Muscle of leg (tissue), 16 donors: ENCODE measurements at places on chromosomes 16 and 17.

- DNase-seq, result no peak
Measured at GRCh38 chr17:42365136-42365535, 23.1 kb downstream of the STAT3 start.

DNA sequence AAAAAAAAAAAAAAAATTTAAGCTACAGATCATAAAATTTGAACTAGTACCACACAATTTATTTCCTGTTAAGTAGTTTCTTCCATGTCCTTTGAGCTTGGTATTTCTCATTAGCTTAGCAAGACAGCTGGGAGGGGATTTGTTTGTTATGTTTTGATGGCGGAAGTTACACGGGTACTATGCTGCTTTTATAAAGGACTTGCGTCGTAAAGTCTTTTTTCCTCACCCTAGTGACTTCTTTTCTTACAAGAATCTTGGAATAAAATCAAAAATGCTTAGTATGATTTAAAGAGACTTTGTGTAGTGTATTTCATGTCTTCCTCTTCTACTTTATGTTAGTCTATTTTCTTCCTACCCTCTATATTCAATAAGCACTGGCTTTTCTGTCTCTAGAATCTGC, 89.1 kb downstream of the NLK start:
- peak; percentile 33 for DNase-seq

DNA sequence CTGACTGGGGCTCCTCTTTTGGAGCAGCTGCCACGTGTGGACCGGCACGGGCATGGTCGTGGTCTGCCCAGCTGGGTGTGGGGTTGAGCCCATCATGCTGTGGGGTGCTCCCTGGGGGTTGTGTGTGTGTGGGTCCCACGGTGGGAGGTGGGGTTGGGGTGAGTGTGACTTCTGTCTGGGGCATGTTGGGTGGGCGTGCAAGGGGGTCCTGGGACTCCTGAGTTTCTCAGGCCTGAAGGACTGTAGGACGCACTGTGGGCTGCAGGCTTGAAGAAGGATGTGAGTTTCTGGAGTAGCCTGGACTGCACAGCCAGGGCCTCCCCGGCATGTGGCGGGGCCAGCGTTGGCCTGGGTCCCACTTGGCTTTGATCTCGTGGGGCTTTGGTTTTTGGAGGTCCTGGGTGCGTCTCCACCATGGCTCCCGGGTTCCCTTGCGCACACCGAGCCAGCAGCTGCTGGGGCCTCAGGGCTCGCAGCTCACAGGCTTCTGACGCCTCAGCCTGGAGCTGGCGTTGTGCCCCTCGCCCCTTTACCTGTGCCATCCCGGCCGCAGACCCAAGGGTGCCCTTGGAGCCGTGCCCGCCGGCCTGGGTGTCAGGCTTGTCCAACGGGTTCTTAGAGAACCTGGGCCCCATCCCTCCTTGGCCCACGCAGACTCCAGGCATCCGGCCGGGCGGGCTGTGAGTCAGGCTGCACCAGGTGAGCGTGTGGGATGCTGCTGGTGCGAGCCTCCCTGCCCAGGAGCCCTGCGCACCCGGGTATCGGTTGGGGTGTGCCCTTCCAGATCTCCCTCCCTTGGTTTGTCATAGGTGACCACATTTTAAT, 34.4 kb upstream of the ZNF750 start:
- no peak for DNase-seq

DNA sequence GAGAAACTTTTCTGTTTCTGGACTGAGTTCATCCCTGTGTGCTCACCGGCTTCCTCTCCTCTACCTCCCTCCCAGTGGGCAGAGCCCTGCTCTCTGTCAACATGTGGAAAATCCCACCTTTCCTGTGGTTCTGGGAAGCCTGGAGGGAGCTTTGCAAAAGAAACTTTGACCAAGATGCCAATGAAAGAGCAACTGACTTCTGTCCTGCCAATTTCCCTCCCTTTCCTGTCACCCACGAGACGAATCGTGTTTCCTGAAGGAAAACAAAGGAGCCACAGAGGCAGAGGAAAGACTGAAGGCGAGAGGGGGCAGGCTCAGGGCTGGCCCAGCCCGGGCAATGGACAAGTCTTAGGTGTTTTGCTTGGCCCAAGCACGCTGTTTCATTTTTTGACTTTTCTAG, 82.8 kb downstream of the PLCG2 start:
- peak; percentile 6 for DNase-seq

GRCh38 chr16:74713325-74713724, 12.7 kb upstream of the MLKL start:
- no peak for DNase-seq

GRCh38 chr16:27818246-27818645, 245.3 kb downstream of the GSG1L start:
- DNase-seq, result no peak

DNA sequence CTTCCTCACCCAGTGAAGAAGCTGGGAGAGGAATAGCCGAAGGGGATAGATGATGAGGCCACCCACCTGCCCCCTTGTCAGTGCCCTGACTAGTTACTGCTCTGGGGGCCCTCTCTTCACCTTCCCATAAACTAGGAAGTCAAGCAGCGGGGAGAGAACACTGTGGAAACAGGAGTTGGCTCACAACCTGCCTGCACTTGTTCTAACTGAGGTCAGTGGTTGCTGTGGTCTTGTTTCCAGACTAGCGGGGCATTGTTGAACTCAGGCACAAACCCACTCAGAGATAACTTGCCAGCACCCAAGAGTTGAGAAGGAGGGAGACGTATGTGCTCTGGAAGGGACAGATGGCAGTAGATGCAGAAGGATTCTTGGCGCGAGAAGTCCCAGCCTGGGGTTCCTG, 48.6 kb upstream of the DDX52 start:
- DNase-seq, result no peak

- no peak for DNase-seq
Measured at GRCh38 chr16:83602761-83603722, 204.7 kb upstream of the HSBP1 start.

DNA sequence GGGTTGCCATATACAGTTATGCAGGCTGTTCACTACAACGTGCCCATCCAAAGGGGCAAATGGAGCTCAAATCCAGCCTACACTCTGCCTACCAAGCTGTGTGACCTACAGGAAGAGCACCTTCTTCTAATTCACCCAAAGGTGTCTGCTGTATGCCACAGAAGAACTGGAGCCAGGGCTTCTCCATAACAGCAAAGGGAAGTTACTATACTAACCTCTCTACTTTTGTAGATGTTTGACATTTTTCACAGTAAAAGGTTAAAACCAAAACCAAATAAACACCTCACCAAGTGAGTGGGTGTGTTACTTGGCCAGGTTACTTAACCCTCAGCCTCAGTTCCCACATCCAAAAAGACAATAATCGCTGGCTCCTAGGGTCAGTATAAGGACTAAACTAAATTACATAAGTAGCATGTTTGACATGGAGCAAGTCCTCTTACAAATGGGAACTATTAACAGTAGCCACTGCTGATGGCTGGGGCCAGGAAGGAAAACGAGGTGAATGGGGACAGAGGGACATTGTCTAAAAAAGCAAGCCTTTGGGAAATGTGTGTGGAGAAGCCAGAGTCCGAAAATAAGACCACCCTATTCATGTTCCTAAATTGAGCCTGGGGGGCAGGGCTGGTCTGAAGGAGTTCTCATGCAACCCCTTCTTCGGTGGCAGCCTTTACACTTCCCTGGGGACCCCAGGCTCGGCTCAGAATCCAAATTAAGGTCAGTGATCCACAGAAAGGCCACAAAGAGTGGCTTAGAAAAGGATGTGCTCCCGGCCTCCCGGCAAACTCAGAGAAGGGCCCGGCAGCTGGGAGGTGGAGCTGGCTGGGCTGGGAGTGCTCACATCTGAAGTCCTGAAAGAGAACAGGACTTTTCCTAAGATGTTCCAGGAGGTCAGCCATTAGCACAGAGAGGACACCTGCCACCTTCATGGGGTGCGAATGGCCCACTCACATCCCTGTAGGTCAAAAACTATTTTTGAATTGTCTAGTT, 13.5 kb downstream of the CUEDC1 start:
- DNase-seq, result peak; percentile 45

DNA sequence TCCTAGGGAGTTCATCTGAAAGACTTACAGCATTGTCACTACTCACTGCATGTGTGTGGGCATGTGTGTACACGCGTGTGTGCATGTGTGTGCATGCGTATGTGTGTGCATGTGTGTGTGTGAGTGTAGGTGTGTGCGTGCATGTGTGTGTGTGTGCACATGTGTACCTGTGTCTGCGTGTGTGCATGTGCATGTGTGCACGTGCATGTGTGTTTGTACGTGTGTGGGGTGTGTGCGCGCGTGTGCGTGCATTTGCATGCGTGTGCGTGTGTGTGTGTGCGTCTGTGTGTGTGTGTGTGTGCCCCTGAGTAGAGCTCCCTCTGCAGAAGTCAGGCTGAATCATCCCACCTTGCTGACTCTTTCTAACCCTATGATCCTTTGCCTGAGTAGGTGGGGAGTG, 114.8 kb upstream of the RBFOX1 start:
- DNase-seq, result no peak

DNA sequence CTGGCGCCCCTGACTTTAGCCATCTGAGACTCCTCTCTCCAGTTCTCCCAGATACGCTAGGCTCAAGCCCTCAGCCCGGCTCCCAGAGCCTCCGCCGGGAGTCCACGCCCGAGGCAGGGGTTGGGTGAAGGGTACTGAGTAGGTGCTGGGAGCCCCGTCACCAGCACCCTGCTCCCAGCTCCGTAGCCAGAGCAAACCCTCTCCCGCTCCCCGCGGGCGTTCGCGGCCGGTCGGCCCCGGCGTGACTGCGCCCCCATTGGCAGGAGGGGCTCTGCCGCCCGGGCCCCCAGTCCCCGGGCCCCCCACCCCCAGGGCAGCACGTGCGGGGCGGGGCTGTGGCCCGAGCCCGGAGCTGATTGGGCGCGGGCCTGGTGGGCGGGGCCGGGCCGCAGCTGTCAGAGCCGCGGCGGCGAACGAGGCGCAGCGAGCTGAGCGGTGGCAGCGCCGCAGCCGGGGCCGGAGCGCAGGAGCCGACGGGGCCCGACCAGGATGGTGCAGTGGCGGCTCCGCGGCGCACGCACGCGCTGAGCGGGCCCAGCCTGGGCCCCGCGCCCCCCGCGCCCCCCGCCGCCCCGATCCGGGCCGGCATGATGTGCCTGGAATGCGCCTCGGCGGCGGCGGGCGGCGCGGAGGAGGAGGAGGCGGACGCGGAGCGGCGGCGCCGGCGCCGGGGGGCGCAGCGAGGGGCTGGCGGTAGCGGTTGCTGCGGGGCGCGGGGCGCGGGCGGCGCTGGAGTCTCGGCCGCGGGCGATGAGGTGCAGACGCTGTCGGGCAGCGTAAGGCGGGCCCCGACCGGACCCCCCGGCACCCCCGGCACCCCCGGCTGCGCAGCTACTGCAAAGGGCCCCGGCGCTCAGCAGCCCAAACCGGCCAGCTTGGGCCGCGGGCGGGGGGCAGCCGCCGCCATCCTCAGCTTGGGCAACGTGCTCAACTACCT, at the start of gene SPNS2:
Gene SPNS2 (plus strand): TSS at position 421 of the 937 bp plus-strand sequence. CDS start 167 bp downstream, at position 588.
- DNase-seq, result peak; percentile 79

- peak; percentile 76 for DNase-seq
Measured at GRCh38 chr17:61551255-61551742, 39.7 kb downstream of the NACA2 start.

DNA sequence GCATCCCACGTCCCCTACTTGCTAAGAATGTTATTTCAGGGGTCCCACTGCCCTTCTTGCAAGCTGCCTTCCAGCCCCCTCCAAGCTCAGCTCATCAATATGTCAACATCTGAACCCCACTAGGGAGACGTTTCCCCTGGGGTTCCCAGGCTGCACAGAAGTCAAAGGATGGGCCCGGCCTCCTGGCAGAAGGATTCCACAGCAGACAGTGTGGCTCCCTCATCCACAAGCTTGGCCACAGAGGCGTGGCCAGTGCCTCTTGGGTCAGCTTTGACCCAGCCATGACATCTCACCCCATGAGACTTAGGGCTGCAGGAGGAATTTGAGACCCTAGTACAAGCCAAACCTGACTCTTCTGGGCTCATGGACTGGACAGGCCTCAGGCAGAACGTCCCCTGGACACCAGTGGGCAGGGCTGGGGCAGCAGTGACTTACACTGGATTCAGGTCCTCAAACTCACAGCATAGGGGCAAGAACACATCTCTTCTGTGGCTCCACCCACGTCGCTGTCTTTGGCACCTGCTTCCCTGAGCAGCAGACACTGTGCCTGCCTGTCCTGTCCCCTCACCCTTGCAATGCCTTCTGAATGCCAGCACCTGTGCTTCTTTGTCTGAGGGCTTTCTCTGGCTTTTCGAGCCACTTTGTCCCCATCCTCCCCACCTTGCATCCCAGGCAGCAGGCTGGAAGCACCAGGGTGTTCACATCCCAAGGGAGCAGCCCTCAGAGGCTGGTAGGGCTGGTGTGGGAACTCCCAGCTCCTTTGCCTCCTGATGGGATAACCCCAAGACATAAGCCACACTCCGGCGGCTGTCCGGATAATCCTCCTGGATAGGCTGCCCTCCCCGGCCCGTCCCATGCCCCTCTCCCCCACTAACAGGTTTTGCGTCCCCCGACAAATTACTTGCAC, 56.0 kb upstream of the ENPP7 start:
- no peak for DNase-seq

DNA sequence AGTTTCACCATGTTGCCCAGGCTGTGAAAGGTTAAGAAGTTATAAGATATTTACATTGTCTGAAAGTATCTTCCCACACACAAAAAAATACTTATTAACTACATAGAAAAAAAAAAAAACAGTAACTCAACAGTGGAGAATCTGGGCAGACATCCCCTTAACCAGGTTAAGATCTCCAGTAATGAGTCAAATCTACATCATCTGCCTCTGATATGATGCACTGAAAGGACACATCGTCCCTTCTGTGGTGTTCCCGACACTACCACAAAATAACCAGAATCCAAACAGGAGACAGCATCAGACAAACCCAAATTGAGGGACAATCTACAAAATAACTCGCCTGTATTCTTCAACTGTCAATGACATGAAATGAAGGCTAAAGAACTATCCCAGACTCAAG, 40.0 kb downstream of the CMTM4 start:
- DNase-seq, result no peak

DNA sequence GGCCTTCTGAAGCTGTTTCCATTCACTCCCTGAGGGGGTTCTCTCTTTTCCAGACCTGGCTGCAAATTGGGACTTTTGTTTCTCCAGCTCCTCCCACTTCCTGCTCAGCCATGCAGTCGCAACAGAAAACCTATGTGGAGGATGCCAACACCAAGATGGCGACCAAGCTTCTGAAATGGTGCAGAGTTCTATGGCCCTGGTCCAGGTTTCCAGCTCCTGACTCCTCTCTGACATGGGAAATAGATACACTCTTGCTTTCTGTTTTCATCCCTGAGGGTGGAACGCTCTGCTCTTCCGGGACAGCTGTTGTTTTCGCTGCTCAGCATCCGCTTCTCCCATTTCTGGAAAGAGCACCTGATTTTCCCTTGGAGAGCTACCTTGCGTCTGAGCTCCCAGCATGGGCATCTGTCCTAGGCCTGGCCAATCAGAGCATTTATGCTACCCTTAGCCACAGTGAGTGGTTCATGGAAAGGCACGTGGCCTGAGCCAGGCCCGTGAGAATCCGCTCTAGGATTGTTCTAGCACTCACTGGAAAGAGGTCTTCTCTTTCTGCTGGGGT, 8.1 kb downstream of the GPRC5B start:
- DNase-seq, result peak; percentile 81
